ENCODE measurements at places on chromosomes 7 and 10. TPM values are rescaled to one million over a fixed set of nuclear protein-coding genes. Genes with fewer than 3 reads are reported as not detected.

- no peak for DNase-seq
These were observed 65.4 kb downstream of the CDK14 start for GRCh38 chr7:90661290-90662151.

DNA sequence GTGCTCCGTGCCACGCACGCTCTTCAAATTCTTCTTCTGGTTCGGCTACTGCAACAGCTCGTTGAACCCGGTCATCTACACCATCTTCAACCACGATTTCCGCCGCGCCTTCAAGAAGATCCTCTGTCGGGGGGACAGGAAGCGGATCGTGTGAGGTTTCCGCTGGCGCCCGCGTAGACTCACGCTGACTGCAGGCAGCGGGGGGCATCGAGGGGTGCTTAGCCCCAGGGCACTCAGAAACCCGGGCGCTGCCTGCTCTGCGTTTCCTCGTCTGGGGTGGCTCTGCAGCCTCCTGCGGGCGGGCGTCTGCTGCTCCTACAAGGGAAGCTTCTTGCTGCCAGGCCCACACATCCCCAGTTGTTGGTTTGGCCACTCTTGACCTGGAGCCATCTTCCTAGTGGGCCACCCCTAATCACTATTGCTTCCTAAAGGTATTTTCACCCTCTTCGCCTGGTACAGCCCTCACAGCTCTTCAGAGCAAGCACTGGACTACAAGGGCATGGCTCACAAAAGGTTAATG is 2.5 kb downstream of the ADRA2A start:
- DNase-seq, result no peak

GRCh38 chr7:50409856-50410745 is 40.0 kb downstream of the FIGNL1 start:
- no peak for DNase-seq

GRCh38 chr7:77653572-77653971 is 42.7 kb upstream of the RSBN1L start:
- no peak for DNase-seq

- DNase-seq, result no peak
These were observed 833 bp downstream of the GDF2 start for GRCh38 chr10:47323087-47323486.

DNA sequence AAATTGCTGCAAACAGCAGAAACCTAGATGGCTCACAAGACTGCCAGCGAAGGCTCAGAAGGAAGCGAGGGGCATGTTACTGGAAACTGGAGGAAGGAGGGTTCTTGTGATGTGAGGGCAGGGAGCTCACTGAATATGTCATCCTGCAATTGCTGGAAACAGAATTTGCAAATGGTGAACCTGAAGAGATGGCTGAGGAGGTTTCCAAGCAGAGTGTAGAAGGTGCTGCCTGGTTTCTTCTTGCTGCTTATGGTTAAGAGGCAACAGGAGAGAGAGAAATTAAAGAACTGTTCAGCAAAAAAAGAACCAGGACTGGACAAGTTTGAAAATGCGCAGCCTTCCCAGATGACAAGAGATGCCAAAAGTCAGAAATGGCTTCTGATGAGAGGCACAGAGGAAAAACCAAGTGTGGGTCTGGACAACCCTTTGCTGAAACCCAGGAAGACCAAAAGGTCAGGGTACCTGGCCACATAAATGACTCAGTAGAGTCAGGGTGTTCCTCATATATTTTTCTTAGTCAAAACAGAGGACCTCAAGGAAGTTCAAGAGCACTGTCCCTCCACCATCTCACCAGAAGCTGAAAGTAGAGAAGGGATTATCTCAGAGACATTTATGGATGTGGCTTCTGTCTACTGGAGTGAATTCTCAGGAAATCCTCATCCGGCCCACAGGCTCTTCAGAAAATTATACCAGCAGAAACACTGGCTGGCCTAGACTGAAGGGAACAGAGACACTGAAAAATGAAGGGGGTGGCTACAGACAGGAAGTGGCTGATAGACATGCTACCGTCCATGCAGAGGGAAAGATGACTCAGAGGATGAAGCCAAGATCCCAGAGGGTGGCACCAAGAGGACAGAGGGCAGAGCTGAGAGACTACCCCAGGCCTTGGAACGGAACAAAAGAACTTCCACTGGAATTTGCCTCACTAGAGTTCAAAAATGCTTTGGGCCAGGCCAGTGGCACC is 10.1 kb downstream of the PAPOLB start:
- DNase-seq, result no peak

DNA sequence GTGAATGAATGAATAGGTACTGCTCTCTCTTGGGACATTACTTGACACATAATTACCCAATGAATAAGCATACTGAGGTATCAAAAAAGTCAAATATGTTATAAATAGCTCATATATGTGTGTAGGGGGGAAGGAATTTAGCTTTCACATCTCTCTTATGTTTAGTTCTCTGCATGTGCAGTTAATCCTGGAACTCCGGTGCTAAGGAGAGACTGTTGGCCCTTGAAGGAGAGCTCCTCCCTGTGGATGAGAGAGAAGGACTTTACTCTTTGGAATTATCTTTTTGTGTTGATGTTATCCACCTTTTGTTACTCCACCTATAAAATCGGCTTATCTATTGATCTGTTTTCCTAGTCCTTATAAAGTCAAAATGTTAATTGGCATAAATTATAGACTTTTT is 1.2 kb downstream of the CFTR start:
- DNase-seq, result no peak

DNA sequence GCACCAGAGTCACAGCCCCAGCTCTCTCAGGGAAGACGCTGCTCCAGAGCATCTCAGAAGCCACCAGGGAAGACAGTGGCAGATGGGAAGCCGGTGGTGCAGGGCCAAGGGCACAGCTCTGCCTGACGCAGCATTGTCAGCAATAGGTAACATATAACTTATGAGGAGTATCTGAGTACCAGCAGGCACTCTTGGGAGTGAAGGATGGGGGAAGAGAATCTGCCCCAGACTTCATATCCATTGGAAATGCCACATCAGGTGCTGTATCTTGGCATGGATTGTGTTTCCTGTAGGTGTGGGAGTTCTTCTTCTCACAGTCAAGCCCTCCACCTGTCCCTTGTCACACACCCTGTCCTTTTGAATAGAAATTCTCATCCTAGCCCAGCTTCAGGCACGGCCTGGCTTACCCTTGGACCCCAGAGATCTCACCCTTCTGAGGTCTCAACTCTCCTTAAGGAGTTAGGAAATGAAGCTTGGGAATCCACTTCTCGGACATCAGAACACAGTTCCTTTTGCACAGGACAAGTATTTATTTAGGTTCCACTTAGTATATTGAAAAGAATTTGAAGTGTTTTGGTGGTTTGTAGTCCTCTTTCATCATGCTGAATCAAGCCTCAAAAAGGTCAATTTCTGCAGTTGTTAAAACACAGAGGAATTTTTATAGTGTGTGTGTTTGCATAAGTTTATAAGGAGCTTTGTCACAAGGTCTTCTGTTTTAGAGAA is 9.9 kb downstream of the EPDR1 start:
- DNase-seq, result no peak

DNA sequence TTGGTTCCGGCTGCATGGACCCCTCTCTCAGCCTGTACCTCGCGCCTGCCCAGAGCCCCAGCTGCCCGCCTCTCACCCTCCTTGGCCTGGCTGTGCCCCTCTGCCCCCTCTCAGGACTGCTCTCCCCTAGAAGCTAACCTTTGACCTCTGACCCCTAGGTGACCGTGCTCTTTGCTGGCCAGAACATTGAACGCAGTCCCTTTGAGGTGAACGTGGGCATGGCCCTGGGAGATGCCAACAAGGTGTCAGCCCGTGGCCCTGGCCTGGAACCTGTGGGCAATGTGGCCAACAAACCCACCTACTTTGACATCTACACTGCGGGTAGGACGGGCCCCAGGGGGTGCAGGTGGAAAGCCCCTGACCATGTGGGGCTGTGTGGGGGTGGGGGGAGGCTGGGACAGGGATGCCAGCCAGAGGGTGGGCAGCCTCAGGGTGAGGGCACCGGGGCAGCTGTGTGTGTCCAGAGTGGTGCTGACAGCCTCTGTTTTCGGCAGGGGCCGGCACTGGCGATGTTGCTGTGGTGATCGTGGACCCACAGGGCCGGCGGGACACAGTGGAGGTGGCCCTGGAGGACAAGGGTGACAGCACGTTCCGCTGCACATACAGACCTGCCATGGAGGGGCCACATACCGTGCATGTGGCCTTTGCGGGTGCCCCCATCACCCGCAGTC is 8.0 kb downstream of the FLNC start:
- DNase-seq, result no peak

GRCh38 chr10:11683529-11684320 is 58.5 kb upstream of the ECHDC3 start:
- DNase-seq, result no peak

GRCh38 chr10:77974396-77975074 is 48.0 kb upstream of the DLG5 start:
- DNase-seq, result no peak

DNA sequence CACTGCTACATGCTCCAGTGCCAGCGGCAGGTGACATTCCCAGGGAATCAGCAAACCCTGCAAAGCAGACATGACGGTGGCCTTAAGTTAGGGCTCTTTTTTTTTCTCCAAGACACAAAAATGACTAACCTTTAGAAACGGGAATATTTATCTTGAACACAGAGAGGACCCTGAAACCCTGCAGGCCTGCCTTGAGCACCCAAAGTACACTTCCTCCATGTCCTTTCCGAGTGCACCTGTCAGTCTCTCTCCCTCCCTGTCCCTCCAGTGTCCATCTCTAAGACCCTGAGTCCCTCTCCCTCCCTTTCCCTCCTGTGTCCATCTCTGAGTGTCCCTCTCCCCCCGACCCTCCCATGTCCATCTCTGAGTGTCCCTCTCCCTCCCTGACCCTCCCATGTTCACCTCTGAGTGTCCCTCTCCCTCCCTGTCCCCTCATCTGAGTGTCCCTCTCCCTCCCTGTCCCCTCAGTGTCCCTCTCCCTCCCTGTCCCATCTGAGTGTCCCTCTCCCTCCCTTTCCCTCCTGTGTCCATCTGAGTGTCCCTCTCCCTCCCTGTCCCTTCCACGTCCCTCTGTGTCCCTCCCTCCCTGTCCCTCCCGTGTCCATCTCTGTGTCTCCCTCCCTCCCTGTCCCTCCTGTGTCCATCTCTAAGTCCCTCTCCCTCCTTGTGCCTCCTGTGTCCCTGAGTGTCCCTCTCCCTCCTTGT is 51.2 kb upstream of the CAMK2B start:
- DNase-seq, result peak; percentile 75

DNA sequence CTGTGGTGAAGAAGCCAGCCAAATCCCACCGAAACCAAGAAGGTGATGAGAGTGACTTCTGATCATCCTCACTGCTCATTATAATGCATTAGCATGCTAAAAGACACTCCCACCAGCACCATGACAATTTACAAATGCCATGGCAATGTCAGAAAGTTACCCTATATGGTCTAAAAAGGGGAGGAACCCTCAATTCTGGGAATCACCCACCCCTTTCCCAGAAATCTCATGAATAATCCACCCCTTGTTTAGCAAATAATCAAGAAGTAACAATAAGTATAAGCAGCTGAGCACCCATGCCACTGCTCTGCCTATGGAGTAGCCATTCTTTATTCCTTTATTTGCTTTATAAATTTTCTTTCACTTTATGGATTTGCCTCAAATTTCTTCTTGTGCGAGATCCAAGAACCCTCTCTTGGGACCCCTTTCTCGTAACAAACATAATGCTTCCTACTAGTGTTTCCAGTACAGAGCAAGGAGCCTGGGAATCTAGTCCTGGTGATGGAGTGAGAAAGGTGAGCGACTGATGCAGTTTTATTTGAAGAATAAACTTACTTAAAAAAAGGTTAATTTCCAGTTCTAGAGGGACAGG is 18.4 kb upstream of the EXOC6 start:
- peak; percentile 29 for DNase-seq

Gene SYT15B
- 2.5 TPM for total RNA-seq

Gene AFAP1L2
- 18.5 TPM for total RNA-seq

Gene C10orf53
- not detected for total RNA-seq

Gene SOSTDC1
- 1.2 TPM for total RNA-seq

Gene SPDYE16
- not detected for total RNA-seq

Gene MRC1
- 39.6 TPM for total RNA-seq

Gene PCLO
- total RNA-seq, result 2.3 TPM

Gene NODAL
- total RNA-seq, result not detected

Gene PPIA
- 1,223 TPM for total RNA-seq

Gene SLC16A9
- total RNA-seq, result 0.33 TPM

Gene ASB10
- total RNA-seq, result not detected

Gene TRIM4
- 27.8 TPM for total RNA-seq

Gene CYP3A4
- total RNA-seq, result not detected

Gene LRRC18
- not detected for total RNA-seq
